ENCODE measurements at places on chromosomes 5 and 9.

DNA sequence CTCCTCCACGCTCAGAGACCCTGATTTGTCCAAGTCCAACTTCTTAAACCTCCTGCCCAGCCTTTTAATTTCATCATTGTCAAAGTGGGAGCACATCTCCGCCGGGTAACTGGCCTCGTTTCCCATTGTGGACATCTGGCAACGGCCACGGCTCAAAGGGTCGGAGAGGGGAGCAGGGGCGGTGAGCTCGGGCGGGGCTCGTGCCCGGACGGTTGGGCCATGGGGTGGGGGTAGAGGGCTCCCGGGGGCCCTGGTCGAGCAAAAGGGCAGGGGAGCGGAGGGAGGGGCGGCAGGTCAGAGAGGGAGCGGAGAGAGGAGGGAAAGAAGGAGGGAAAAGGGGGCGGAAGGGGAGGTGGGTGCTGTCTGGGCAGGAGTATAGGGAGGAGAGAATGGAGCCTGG lies at the start of gene PPP3R2:
Gene PPP3R2 (minus strand): TSS at position 174 of the 400 bp plus-strand sequence. CDS start 48 bp downstream, at position 126.
- no peak for DNase-seq

- no peak for DNase-seq
Observed at GRCh38 chr5:156694598-156694997, 155.5 kb upstream of the PPP1R2B start.

- no peak for DNase-seq
Observed at GRCh38 chr5:72191404-72191803, 84.1 kb downstream of the MAP1B start.

DNA sequence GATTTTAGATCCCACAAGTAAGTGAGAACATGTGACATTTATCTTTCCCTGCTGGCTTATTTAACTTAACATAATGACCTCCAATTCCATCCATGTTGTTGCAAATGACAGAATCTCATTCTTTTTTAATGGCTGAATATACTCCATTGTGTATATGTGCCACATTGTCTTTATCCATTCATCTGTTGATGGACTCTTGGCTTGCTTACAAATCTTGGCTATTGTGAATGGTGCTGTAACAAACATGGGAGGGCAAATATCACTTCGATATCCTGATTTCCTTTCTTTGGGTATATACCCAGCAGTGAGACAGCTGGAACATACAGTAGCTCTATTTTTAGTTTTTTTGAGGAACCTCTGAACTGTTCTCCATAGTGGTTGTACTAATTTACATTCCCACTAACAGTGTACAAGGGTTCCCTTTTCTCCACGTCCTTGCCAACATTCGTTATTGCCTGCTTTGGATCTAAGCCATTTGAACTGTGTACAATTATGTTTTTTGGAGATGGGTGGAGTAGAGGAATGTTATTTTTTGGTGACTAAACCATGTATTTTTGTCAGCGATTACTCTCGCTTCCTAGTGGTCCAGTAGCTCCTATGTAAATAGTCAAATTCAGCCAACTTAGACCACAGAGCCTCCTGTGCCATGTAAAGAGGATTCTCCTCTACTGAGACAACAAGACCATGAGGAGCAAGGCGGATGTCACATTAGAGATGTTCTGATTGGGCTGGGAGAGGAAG lies 60.6 kb downstream of the TNFSF15 start:
- DNase-seq: no peak

DNA sequence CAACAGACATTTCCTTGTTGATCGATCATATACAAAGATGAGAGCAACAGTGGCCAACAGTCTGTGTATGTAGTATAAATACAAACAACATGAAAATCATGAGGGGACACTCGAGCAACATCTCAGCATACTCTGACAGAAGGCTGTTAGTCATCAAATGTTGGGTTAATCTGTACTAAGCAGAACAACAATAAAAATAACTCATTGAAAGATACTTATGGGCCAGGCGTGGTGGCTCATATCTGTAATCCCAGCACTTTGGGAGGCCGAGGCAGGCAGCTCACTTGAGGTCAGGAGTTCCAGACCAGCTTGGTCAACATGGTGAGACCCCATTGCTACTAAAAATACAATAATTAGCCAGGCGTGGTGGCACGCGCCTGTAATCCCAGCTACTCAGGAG lies 67.3 kb downstream of the SCAI start:
- no peak for DNase-seq

GRCh38 chr9:118230329-118230728 lies 526.1 kb downstream of the TLR4 start:
- DNase-seq: no peak

GRCh38 chr5:135490245-135491037 lies 38.3 kb upstream of the TIFAB start:
- no peak for DNase-seq

DNA sequence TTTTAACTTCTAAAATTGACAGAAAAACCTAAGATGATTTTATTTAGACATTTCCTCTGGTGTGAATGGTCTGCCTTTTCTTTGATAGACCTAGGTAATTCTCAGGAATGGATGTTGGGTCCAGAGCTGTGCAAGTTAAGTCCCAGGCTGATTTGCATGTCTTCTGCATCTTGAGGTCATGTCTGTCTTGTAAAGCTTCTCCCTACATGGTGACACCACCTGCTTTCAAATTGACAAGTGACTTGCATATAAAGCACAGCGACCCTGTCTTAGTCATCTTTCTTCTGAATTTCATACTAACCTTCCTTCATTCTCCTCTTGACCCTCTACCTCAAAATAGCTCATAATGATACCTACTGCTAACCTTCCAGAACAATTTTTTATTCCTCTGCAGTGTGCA lies 29.2 kb downstream of the OSTF1 start:
- DNase-seq: no peak

DNA sequence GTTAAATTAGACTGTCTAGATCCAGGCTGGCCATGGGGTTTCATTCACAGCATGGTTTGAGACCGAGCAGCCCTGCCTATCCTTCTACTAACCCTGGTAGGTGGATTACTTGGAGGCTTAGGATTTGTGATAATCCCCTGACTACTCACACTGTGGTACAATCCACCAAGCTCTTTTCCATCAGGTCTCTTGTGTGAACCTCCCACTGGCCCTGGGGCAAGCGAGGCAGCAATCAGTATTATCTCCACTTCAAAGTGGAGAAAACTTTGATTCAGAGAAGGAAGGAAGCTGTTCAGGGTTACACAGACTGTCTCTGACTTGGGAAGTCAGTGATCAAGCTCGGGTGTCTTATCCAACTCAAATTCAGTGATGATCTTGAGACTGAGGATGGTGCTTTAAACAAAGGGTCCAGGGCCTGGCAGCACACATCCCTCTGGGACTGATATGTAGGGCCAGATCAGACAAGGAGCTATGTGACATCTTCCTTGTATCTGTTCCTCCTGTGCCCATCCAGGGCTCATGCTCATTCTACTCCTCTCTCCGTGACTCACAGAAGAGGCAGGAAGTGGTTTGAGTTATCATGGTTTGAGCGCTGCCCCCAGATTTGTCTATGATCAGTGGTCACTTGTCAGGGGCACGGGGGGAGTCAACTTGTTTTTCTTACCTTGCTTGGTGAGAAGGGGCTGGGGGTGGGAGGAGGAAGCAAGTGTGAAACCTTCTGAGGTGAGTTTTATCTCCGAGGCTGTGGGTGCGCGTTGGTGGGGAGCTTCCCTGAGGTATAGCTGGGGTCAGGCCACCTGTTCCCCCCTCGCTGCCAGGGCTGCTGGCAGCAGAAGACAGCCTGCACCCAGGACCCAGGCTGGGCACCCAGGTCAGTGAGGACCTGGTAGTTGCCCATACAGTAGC lies 48.6 kb downstream of the RGS3 start:
- no peak for DNase-seq

- DNase-seq: no peak
Observed at GRCh38 chr9:134167530-134167931, 3.2 kb upstream of the RNU6ATAC start.

DNA sequence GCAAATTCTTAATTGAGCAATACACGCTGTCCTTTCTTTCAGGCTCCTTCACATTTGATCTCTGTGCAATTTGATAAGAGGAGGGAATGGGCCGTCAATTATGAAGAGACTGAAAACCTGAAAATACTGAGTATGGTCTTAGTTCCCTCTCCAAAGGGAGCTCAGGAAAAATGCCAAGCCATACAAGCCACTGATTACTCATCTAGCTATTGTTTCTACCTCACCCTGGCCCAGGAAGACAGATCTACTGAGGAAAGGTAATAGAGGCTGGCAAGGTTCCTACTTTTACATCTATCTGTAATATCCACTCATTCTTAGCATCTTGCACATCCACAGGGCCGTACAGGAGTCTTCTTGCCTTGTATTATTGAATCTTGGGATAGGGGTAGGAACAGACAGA lies 23.7 kb upstream of the TNC start:
- DNase-seq: no peak

DNA sequence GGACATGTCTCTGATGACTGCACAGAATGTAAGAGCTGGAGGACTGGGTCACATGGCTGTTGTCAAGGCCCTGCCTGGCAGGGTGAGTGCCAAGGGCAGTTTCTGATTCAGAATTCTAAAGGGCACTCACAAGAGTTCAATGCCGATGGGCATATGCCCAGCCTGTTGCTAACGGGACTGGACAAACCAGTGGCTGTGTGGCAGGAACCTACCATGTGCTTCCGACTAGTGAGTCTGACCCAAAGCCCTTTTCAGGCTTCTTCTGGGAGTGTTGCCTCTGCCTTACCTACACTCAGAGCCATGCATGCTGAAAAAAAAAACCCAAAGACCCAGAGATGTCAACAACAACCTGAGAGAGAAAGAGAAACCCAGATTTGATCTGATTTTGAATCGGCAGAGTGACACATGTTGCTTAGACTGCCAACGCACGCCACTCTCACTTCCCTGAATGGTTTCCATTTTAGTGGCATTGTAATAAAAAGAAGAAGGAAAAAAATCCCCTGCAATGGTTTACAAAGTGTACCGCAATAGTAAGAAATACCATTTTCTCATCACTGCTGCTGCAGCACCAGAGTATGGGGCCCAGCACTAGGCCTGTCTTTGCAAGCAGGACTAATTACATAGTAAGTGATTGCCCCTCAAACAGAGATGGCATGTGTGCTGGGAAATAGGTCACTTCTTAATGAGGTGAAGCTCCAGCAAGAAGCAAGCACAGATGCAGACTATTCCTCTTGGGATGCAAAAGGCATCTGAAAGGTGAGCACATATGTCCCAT lies 194.3 kb downstream of the PALM2AKAP2 start:
- no peak for DNase-seq

GRCh38 chr5:103442750-103443149 lies 119.8 kb downstream of the NUDT12 start:
- no peak for DNase-seq

DNA sequence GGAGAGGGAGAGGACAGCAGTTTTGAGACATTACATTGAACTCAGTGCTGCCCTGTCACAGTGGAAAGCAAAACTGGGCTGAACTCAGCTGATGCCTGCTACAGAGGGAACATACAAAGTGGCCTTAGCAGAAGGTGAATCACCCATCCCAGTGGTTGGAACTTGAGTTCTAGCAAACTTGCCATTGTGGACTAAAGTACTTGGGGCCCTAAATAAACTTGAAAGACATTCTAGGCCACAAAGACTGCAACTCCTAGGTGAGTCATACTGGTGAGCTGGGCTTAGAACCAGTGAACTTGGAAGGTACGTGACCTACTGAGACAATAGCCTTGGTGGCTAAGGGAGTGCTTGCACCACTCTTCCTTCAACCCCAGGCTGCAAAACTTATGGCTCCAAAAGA lies 155.7 kb upstream of the RIOK2 start:
- DNase-seq: no peak

Measured in AG09309 (cell line).